Heart left ventricle (tissue), 16 donors: ENCODE measurements at places on chromosomes 3 and 15. TPM values are rescaled to one million over a fixed set of nuclear protein-coding genes. Genes with fewer than 3 reads are reported as not detected.

DNA sequence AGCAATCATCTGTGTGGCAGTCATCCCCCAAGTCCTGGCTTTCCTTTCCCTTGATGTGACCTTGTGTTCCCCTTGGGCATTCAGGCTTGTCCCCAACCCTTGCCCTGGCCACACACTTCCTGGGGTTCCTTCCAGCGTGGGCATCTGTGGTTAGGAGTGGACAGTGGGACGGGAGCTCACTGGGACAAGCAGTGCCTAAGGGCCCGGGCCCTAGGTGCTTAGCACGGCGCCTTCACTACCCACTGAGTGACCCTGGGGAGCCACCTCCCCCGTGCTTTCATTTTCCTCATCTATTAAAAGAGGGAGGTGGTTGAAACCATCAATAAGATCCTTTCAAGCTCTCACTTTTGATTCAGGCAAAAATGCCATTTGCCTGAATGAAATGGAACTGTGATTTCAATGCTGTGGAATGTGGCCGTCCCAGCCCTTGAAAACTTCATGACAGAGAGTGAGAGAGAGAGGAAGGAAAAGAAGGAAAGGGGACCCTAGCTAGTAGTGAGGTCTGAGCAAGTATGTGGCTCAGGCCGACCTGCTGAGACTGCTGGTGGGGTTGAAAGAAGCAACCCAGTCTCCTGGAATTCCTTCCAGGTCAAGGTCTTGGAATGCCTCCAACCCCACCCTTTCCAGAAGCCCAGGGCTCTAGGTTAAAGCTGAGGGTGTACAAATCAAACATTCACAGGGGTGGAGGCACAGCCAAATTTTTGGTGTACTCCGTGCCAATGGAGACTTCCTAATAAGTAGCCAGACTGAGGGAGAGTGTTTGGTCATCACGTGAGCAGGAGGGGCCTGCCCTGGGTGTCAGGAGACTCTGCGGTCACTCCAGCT, 302.9 kb downstream of the TLE3 start:
- DNase-seq, result no peak

DNA sequence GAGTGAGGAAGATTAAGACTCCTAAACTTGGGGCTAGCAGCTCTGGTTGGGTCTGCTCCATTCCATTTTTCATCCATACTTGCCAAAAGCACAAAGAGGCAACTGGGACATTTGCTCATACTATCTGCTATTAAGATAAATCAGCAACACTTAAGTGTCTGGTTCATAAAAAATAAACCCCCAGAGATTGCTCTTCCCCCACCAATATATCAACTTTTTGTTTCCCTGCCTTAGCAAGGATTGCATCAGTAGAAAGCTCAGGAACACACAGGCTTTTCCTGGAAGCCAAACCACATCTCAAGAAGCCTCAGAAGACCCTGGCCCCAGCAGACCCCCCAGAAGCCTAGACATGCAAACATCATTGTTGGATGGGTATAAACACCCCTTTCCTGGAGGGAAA, 232.4 kb upstream of the WNT5A start:
- DNase-seq, result no peak

DNA sequence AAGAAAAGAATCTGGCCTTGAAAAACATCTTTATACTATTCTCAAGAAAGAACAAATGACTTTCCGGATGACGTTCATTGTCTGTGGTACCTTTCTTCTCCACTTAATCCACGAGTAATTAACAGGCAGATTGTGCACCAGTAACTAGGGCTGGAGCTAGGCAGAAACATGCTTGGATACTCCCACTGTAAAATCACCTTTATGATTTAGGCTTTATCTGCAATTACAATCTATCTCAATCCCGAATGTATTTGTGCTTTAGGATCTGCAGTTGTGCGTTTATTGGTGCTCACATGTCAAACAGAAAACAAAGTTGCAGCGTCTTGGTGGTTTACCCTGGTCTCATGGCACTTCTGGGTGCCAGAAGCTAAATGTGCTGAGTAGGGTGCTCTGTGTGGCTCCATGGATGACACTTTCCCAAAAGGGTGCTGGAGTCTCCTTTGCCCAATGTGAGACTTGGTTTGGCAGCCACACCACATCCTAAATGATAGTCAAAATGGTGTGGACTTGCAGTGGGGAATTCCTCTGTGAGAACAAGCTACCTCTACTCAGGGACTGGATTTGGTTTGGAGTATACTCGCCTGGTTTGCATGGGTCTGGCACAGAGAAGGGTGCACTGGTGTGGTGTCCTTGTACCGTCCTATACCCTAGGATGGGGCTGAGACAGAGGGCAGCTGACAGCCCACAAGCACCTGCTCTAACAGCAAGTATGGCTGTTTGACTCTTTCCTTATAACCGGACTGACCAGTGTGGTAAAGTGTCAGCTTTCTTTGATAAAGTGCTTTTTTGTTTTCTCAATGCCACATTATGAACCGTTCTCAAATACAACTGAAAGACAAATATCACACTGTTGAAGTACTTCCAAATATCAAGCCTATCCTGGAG, 7.7 kb downstream of the SERP1 start:
- DNase-seq, result no peak

GRCh38 chr3:32449691-32450090, 53.0 kb downstream of the CMTM6 start:
- DNase-seq, result no peak

GRCh38 chr3:159910991-159911663, 77.5 kb upstream of the IL12A start:
- DNase-seq, result no peak

- no peak for DNase-seq
Observed at GRCh38 chr15:67103432-67103831, 38.0 kb downstream of the SMAD3 start.

DNA sequence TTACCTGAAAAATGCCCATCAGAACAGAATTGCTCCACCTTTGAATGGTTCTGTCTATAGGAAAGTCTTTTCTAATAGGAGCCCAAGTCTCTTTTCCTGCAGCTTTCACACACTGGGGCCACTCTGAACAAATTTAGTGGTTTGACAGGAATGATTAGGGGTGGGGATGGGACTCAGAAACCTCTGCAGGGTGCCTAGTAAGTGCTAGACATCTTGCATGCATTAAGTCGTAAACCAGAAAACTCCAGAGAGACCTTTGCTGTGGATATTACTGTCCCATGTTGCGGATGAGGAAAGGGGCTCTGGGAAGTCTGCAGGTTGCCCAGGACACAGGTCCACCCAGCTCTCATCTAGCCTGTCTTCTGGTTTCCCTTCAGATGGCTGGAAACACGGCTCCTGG, 189.7 kb downstream of the OPA1 start:
- DNase-seq, result no peak

DNA sequence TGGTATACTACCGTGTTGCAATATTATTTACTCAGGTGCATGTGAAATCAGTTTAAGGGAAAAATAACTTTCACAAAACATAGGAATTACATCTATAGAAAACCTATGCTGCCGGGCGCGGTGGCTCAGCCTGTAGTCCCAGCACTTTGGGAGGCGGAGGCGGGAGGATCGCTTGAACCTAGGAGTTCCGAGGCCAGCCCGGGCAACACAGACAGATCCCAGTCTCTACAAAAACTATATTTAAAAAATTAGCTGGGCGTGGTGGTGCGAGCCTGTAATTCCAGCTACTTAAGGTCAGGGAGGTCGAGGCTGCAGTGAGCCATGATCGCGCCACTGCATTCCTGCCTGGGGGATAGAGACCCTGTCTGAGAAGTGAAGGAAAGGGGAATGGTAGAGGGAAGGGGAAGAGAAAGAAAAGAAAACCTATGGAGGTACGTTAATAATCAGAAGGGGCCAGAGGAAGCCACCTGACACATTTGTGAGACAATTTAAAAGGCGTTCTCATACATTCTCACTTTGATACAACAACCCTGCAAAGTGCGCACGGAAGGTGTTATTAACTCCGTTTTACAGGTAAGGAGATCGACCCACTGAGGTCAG, 456 bp upstream of the TMEM62 start:
- DNase-seq, result no peak

DNA sequence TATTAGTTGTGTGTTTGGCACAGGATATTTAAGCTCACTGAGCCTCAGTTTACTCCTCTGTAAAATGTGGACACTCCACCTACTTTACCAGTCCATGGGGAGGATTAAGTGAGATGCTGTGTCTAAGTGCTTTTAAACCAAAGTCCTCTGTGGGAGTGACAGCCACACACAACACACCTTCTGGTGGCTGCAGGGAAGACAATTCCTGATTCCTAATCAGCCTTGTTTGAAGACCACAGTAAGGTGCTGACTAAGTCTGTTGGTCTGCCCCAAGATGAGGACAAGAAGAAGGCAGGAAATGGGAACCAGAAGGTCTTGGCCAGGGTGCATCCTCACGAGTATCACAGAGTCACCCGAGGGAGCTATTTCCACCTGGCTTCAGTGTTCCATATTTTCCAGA, 52.3 kb downstream of the EPHB1 start:
- DNase-seq, result no peak

GRCh38 chr3:4426261-4426781, 40.7 kb downstream of the SUMF1 start:
- DNase-seq, result no peak

GRCh38 chr15:84616235-84616634, 15.4 kb downstream of the ZSCAN2 start:
- no peak for DNase-seq

- DNase-seq, result no peak
Observed at GRCh38 chr15:68309024-68309423, 31.5 kb downstream of the FEM1B start.

GRCh38 chr3:10437272-10437994, 68.0 kb downstream of the ATP2B2 start:
- DNase-seq, result no peak

DNA sequence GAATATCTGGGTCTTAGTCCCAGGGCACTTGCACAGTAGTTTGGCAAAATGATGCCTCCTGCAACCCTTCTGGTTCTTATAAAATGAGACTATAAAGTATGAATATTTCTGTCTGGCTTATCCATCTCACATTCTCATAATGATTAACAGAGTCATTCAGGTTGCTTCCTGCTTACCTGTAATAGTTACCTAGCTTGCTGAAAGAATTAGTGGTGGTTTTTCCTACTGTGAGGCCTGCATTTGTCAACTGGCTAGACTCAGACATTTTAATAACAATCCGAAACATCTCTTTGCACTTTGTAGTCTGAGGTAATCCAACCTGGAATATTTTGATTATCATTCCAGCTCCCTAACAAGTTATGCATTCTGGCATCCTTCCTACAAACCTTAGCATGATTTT, 75.6 kb upstream of the POU1F1 start:
- no peak for DNase-seq

- no peak for DNase-seq
Observed at GRCh38 chr3:13671482-13672233, 122.7 kb downstream of the FBLN2 start.

GRCh38 chr3:42424911-42425310, 14.5 kb upstream of the LYZL4 start:
- DNase-seq, result no peak

GRCh38 chr3:19183584-19183983, 35.3 kb downstream of the KCNH8 start:
- DNase-seq, result no peak

DNA sequence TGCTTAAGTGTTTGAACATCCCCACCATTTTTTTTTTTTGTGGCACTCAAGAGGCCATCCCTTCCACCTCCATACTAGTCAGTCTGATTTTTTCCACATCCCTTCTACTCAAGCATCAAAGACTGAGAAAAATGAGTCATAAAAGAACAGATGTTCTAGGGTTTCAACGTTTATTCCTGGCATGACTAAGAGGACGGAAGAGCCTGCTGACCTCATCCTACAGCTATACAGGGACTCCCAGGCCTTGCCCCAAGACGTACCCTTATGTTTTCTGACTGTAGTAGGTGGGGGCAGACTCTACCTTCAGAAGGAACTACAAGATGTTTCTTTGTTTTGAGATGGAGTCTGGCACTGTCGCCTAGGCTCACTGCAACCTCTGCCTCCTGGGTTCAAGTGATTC, 3.3 kb upstream of the ITPKA start:
- no peak for DNase-seq

DNA sequence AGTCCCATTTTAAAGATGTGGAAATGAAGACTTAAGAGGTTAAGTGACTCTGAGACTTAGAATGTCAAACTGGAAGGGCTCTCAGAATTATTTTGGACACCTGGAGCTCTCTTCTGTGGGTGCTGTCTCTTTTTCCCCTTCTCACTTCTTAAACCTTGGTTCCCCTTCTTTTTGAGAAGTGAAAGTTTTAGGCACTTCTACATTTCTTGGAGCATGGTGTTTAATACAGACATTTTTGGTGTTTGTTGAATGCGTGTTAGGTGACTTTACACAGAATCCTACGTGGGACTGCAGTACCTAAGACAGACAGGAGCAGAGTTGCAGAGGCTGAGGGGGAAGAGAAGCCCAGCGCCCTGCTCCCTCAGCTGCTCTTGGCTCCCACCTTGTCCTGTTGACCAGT, 133.3 kb downstream of the MDFIC2 start:
- DNase-seq, result no peak

GRCh38 chr3:129398803-129399144, 29.7 kb downstream of the EFCAB12 start:
- no peak for DNase-seq

- peak; percentile 87 for DNase-seq
Observed at GRCh38 chr15:90883976-90884718, at the start of gene FES. FES (plus strand) TSS chr15:90884504; CDS start chr15:90885046, 542 bp downstream.

- DNase-seq, result no peak
Observed at GRCh38 chr3:119944091-119944490, 150.2 kb downstream of the GSK3B start.

DNA sequence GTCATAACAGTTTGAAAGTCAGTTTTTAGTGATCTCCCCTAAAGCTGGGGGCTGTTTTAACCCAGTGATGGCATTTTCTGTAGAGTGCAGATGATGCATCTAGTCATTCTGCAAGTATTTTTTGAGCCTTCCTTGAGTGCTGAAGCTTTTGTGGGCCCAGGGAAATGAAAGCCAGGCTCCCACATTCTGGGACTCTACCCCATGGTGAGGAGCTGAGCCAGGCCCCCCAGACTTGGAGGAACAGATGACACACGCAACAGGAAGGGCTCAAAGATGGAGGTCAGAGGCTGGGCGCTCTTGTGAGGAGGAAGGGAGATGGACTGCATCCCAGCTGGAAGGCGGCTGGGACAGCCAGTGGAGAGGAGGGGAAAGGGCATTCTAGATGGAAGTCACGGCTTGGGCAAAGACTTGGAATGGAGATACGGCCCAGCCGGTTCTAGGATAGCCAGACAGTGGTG, 40.8 kb downstream of the MRAS start:
- DNase-seq, result no peak

- no peak for DNase-seq
Observed at GRCh38 chr3:134974624-134975023, 179.6 kb downstream of the EPHB1 start.

Gene GOLGA8G
- polyA plus RNA-seq, result not detected

Gene DNAJC19
- polyA plus RNA-seq, result 50.5 TPM

Gene CPLX3
- polyA plus RNA-seq, result 0.06 TPM

Gene ZIC4
- not detected for polyA plus RNA-seq

Gene CADPS
- 4.2 TPM for polyA plus RNA-seq

Gene SAMMSON
- not detected for polyA plus RNA-seq

Gene PRKCI
- 11.9 TPM for polyA plus RNA-seq

Gene A4GNT
- polyA plus RNA-seq, result not detected

Gene FBXO22
- 20.2 TPM for polyA plus RNA-seq

Gene PCOLCE2
- 47.5 TPM for polyA plus RNA-seq

Gene FANCD2OS
- not detected for polyA plus RNA-seq

Gene CD276
- polyA plus RNA-seq, result 85.4 TPM

Gene ADAMTS7
- polyA plus RNA-seq, result 5.0 TPM

Gene COPS2
- 36.4 TPM for polyA plus RNA-seq

Gene WDR93
- polyA plus RNA-seq, result not detected

Gene PPARG
- polyA plus RNA-seq, result 10.6 TPM

Gene CCR3
- not detected for polyA plus RNA-seq
